ENCODE measurements at places on chromosomes 2 and 18. TPM values are rescaled to one million over a fixed set of nuclear protein-coding genes. Genes with fewer than 3 reads are reported as not detected.

TET3 gene
- total RNA-seq, result 16.3 TPM

CYP27A1 gene
- total RNA-seq, result 3.6 TPM

M1AP gene
- total RNA-seq, result not detected

DNA sequence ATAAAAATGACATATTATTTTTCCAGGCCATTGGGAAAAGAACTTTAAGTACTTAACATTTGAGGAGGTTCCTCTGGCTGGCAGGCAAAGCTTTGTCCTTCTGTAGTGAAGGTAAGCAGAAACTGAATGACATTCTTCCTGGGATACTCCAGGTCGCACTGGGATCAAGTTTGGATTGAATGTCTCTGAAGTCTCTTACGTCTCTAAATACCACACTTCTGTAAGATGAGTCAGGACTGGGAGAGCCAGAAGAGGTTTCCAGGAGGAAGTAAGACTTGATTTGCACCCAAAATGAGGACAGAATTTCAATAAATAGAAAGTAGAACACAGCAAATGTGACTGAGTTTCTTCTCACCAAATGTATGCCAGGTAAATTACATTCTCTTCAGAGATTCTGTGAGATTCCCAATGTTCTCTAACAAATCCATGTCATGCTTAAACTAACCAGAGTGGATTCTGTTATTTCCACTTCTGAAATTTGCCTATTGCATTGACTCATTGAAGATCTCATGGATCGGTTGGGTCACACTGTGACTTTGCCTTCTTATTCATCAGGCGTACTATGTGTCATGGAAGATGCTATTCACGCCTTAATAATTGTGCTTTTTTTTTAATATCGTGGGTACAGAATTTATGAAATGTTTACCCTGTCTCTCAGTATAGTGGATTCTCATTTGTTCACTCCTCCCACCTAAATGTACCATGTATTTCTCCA is 25.5 kb upstream of the VIT start:
- H3K4me1 ChIP-seq, result no peaks in the 10 kb centered on the region
- no peaks in the 10 kb centered on the region for H3K36me3 ChIP-seq
- no peak overlapping the region for H3K4me3 ChIP-seq
- H3K27me3 ChIP-seq, result peaks cover 5% of the 10 kb centered on the region

GRCh38 chr2:8498994-8499393 is 182.9 kb upstream of the ID2 start:
- no peaks in the 10 kb centered on the region for H3K4me1 ChIP-seq
- H3K27ac ChIP-seq, result no peak overlapping the region
- peaks cover 4% of the 10 kb centered on the region for H3K27me3 ChIP-seq
- no peaks in the 10 kb centered on the region for H3K36me3 ChIP-seq

DNA sequence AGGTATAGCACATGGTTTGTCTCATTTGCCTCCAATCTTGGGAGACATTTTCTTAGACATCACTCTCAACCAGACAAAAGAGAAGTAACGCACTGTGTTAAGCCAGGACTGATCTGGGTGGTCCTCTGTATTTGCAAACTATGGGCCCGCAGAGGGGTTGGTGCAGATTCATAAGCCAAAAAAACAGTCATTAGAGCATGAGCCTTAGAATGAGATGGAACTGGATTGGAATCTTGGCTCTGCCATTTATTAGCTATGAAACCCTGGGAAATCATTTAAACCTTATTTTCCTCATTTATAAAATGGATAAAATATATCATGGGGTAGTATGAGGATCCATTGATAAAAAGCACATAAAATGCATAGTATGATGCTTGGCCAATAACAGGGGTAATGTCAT is 213.5 kb upstream of the APCDD1 start:
- no peak for DNase-seq
- no peaks in the 10 kb centered on the region for H3K27me3 ChIP-seq
- no peaks in the 10 kb centered on the region for H3K36me3 ChIP-seq
- H3K27ac ChIP-seq, result no peak overlapping the region

GRCh38 chr18:41681138-41681880 is 273.7 kb upstream of the PIK3C3 start:
- no peaks in the 10 kb centered on the region for H3K27me3 ChIP-seq
- no peak overlapping the region for H3K27ac ChIP-seq
- no peaks in the 10 kb centered on the region for H3K36me3 ChIP-seq
- no peak for DNase-seq
- H3K4me1 ChIP-seq, result no peaks in the 10 kb centered on the region
